ENCODE measurements at places on chromosomes 6 and 20. TPM values are rescaled to one million over a fixed set of nuclear protein-coding genes. Genes with fewer than 3 reads are reported as not detected.
A peak's percentile ranks its signal among the peaks of the same experiment; 100 is the strongest.

The PRRT1 gene
- 7.0 TPM for total RNA-seq

DNA sequence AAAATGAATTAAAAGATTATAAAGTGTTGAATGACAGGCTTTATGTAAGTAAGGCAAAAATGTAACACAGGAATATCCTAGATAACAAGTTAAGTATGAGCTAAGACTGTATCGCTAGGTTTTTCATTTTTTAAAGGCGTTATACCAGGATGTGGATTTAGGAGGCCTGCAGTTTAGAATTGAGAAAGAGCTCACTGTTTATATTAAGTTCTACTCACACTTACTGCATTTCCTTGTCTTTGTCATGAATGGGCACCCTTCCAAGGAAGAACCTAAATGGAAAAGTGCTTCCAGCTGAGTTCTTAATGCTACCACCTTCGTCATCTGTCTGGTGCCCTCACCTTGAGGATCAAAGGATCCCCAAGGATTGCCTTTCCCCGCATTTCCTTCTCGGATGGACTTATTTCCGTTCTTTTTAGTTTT is 148.7 kb downstream of the SOX4 start:
- DNase-seq, result no peak

DNA sequence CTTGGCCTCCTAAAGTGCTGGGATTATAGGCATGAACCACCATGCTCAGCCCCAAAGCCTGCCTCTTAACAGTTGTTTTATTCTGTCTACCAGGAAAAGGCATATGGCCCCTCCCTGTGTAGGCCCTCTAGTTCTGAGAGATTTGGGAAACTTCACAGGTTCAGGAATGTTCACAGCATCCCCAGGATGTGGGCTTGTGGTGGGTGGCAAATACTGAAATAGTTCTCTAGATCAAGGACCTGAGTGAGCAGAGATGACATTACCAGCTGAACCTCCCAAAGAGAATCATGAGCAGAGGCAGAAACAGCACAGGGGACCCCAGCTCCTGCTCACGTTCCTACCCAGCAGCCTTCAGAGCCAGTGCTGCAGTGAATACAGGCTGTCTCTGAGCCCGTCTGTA is 99.6 kb downstream of the SSR1 start:
- DNase-seq, result no peak

- DNase-seq, result no peak
Observed at GRCh38 chr6:167898673-167899311, 72.1 kb downstream of the AFDN start.

- peak; percentile 86 for DNase-seq
Observed at GRCh38 chr20:17938871-17939619, 29.5 kb downstream of the SNX5 start.

DNA sequence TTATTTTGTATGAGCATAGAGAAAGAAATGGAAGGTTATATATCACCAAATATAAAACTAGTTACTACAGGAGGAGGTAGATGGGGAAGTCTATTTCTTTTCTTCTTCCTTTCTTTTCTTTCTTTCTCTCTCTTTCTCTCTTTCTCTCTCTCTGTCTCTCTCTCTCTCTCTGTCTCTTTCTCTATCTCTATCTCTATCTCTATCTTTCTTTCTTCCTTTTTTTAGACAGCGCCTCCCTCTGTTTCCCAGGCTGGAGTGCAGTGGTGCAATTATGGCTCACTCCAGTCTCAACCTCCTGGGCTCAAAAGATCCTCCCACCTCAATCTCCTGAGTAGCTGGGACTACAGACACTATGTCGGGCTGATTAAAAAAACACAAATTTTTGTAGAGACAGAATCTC is 10.2 kb upstream of the SGK1 start:
- no peak for DNase-seq

- no peak for DNase-seq
Observed at GRCh38 chr20:32858189-32858588, 534 bp upstream of the EFCAB8 start.

Data from aorta (tissue), 5 donors.